ENCODE measurements at places on chromosomes 2 and 18.
A peak's percentile ranks its signal among the peaks of the same experiment; 100 is the strongest.

- peak; percentile 29 for DNase-seq
These were observed 1.4 kb downstream of the TTC39C start for GRCh38 chr18:24015639-24016631.

GRCh38 chr2:163558251-163559021 lies 177.4 kb downstream of the FIGN start:
- no peak for DNase-seq

DNA sequence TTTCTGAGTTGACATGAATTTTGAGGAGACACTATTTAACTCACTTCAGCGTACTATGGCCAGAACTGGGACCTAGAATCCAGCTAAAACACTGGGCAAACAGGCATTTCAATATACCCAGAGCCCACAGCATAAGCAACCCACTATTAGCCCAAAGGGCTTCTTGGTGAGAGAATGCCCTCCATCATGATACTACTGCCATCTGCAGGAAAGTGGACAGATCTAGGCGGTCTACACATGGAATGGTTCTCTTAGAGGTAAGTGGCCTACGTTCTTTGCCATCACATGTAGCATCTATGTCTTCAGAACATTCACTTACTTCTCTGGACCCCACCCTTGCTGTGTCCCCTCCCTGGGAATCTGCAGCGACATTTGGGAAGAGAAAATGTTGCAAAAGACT lies 181.3 kb upstream of the LINC00305 start:
- no peak for DNase-seq

- no peak for DNase-seq
These were observed 95.9 kb downstream of the ZFP36L2 start for GRCh38 chr2:43130548-43130875.

- no peak for DNase-seq
These were observed 445.2 kb downstream of the IRS1 start for GRCh38 chr2:226354434-226354833.

DNA sequence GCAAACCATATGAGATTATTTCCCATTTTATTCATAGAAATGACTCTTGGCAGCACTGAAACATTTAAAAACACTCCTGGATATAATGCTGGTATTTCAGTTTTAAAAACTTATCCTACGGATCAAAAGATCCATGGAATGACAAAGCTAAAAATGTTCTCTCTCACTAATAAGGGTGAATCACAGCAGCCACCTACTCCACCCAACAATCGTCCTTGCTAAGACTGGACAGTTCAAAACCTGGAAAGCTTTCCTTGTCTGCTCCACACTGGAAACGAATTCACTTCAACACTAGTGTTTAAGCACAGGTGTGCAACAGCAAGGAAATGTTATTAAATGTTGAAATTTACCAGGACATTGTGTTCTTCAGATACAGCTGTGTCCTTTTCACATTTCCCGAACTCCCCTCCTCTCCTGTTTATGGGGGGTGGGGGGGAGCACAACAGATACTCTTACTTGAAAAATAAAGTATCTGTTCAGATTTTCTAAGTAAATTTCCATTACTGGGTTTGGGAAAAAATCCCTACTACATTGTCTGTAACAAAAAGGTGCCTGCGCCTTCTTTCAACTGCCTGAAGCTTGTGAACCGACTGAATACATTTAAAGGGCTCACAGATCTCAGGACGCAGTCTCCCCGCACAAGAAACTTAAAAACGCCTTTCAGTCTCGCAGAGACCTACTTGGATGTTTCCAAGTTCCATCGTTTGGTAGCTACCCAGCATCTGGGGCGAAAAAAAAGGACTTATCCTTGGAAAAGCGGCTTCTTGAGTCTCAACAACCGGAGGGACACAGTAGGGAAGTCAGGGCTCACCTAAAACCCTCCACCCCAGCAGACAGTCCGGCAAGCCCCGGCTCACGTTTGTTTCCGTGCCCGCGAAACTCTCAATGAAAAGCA lies 1.3 kb downstream of the YWHAQ start:
- no peak for DNase-seq

- no peak for DNase-seq
These were observed 651 bp upstream of the STAM2 start for GRCh38 chr2:152176113-152176714.

DNA sequence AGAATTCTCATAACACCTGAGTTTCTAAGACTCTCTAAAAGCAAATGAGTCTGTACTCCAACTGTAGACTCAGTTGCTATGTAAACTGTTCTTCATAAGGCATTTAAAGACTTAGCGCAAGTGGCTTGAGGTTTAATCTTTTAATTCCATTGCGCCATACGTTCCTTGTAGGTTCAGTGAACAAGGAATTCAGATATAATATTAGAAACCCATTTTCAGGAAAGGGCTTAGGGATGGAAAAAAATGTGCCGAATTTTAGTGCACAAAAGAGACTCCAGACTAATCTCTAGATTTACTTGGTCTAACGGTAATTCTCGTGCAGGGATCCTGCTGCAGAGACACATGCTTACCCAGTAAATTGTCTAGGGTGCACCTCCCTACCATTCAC lies 268.9 kb upstream of the TANK start:
- no peak for DNase-seq

DNA sequence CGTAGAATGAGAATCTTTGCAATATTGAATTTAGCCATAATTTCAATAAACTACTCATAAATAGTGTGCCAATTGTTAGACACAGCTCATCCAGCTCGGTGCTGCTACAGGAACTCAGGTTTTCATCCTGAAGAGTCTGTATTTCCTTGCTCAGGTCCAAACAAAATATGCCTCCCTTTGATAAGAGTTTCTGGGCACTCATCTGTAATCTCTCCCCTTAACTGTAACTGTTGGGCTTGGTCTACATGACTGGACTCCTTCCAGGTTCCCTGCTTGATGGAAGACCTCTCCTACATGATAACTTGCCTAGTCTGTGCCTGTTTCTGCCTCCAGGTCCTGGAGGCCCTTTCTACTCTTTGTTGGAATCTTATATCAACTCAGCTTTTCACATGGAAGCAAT lies 57.9 kb downstream of the GCA start:
- no peak for DNase-seq

- DNase-seq: no peak
These were observed 1.4 kb downstream of the MBD2 start for GRCh38 chr18:54222922-54223567.

DNA sequence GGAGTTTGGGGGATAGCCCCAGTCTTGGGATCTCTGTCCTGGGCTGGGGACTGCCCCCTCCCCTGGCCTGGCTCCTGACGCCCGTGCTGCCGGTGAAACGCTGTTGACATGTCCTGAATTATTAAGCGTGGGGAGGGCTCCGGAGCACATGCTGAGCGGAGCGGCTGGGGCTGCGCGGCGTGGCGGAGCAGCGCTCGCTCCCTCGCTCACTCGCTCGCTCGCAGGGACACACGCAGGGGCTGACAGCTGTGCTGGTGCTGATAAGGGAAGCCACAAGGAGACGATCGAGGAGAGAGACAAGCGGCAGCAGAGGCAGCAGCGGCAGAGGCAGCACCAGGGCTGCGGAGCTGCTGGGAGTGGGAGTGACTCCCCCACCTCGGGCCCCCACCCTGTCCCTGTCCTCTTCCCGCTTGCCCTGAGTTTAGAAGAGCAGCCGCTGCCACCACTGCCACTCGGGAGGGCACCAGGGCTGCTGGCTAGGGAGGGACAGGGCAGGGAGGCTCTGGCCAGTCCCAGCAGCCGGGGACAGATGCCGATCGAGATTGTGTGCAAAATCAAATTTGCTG lies at the start of gene ASIC4:
Gene ASIC4, plus strand, starts transcription at position 287 of the 566 bp plus-strand sequence. Its CDS starts 243 bp downstream, at position 530.
- DNase-seq: no peak

- DNase-seq: no peak
These were observed 31.8 kb downstream of the SP100 start for GRCh38 chr2:230447455-230448451.

- no peak for DNase-seq
These were observed 130.2 kb downstream of the DTNA start for GRCh38 chr18:34840256-34840826.

DNA sequence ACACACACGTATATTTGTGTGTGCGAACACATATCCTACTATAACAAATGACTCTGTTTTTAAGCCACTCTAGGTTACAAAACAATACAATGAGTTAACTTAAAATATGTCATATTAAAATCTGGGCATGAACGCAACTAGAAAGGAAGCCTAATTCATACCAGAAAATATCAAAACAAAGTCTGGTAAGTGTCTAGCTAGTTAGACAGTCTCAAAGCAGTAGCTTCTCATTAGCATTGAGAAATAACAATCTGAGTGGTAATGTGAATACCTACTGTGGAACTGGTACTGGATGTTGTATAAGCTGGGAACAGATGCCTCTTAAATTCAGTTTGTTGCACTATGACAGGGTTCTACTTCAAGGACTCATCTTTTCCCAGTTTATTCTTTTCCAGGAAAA lies 32.5 kb upstream of the WIPF1 start:
- no peak for DNase-seq

GRCh38 chr2:44186810-44187209 lies 18.1 kb downstream of the PPM1B start:
- DNase-seq: no peak

- no peak for DNase-seq
These were observed 119.5 kb upstream of the SALL3 start for GRCh38 chr18:78860117-78860516.

GRCh38 chr2:231342061-231342711 lies 53.3 kb upstream of the B3GNT7 start:
- no peak for DNase-seq

- DNase-seq: no peak
These were observed 14.6 kb upstream of the ITGAV start for GRCh38 chr2:186575302-186575701.

DNA sequence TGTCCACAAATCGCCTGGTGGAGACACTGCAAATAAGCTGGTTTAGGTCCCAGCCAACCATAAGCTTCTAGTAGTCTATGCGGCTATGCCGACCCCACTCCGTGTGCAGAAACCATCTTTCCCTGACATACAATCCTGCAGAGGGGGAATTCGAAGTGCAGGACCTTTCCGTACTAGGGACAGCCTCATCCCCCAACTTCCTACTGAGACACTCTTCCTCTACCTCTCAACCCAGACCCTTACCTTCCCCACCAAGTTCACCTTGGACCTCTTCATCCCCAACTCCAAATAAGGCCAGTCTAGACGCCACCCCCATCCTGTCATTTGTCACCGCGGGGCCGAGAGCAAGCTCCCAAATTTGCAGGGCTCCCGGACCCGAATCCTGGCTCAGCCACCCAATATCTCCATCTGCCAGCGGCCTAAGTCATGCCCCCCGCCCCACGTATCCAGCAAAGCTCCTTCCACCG lies 496 bp downstream of the SUCLG1 start:
- no peak for DNase-seq

DNA sequence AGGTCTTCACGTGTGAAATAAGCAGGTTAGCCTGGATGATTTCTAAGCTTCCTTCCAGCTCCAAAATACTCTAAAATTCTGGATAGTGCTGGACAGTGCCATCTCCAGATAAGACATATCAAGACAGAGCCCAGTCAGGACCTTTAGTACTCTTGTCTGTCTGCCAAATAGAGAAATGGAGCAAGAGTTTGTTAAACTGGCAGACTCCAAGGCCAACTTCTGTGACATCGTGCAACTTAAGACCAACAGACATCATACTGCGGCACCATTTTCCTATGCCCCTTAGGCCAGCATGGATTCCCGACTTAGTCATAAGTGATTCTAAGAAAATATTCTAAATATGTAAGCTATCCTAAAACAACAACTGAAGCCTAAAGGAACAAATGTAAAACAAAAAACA lies 118.6 kb downstream of the RBMS1 start:
- no peak for DNase-seq

GRCh38 chr2:26970928-26971627 lies 641 bp downstream of the MAPRE3 start:
- peak; percentile 56 for DNase-seq

GRCh38 chr18:44036501-44036900 lies 644.2 kb upstream of the SETBP1 start:
- no peak for DNase-seq

GRCh38 chr2:96870626-96871255 lies 861 bp upstream of the SEMA4C start:
- peak; percentile 76 for DNase-seq

- no peak for DNase-seq
These were observed 528.9 kb downstream of the TMX3 start for GRCh38 chr18:68186039-68186438.

DNA sequence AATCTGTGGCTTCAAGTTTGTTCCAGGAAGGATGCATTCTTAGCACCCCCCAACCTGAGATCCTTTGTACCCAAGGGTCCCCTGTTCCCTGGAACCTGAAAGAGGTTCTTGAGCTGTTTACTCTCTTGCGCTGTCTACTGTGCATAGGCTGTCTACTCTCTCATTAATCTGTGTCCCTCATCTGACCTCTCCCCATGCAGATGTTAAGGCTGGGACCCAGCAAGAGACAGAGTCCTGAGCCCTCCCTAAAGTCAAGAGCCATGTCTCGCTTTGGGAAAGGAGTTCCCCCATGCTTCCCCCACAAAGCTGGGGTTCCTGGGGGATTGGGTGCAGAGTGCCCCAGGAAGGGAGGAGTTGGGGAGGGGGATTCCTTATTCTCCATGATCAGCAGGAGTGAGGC lies 312.9 kb downstream of the CYP26B1 start:
- no peak for DNase-seq

GRCh38 chr2:158153270-158154015 lies 51.8 kb downstream of the UPP2 start:
- DNase-seq: no peak

GRCh38 chr2:152600697-152601096 lies 116.6 kb downstream of the PRPF40A start:
- no peak for DNase-seq

DNA sequence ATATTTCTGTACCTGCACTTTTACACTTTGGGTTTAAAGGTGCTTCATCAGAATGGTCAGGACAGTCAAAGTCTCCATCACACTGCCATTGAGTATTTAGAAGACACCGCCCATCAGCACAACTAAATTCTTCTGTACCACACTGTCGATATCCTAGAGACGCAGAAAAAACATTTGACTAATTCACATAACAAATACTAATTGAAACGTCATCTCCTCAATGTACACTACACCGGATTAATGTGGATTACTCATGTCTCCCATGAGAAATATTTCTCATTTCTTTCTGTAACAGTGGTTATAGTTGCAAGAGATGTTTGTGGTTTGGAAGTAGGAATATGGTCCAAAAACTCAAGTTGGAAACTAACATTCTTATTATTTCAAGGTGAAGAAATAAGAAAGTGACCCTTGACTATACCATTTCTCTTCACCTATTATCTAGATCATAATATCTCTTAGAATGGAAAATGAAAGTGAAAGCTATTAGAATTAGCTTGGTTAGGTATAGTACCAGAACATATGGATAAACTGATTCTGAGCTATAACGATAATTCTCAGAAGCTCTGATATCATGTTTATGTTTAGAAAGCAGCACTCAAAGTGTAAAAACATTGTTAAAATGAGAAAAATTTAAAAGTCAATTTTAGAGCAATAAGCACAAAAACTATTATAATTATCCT lies 1627.7 kb downstream of the LRP1B start:
- no peak for DNase-seq

GRCh38 chr2:100976645-100977391 lies 25.3 kb upstream of the RPL31 start:
- peak; percentile 26 for DNase-seq

GRCh38 chr18:77983270-77983669 lies 733.6 kb downstream of the GALR1 start:
- no peak for DNase-seq

DNA sequence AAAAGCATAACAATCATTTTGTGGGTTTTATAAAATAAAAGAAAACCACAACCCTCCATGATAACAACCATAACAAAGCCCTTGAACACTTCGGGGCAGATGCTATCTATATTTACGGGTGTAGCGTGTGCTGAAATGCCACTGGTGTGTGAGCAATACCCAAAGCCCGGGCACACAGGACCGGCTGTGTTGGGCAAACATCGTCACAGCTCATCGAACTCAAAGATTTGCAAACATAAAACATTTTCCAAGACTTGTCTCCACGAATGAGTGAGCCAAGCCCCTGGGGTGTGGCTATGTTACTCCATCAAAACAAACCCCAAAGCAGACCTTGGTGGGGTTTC lies 290.2 kb downstream of the LPIN1 start:
- DNase-seq: no peak
